Inflammatory macrophage (primary cell): ENCODE measurements at places on chromosomes 2 and 18.

DNA sequence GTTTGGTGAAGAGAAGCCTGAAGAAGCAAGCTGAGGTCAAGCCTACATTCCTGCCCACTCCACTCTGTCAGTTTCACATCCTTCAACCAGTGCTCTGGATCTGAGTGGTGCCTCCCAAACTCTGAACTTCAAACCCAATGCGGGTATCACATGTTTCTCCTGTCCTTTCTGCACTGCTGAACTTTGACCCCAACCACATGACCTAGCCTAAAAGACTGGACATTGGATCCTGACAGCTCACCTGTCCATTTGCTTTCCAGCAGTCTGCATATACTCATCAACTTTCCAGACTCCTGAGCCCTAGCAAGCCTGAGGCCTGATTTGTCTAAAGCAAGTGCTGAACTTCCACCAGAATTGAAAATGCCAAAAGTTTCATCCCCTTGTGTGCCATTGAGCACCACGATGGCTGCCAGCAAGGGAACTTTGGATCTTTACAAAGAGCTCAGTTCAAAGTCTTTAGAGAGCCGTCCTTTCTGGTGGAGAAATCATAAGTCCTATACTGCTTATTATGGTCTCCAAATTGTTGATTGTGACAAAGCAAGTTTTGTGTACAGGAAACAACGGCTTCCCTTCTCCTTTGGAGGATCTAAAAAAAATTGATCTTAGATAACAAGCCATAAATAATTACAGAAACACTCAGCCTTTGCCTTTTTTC, 37.6 kb upstream of the ITGA6 start:
- no peak for DNase-seq

DNA sequence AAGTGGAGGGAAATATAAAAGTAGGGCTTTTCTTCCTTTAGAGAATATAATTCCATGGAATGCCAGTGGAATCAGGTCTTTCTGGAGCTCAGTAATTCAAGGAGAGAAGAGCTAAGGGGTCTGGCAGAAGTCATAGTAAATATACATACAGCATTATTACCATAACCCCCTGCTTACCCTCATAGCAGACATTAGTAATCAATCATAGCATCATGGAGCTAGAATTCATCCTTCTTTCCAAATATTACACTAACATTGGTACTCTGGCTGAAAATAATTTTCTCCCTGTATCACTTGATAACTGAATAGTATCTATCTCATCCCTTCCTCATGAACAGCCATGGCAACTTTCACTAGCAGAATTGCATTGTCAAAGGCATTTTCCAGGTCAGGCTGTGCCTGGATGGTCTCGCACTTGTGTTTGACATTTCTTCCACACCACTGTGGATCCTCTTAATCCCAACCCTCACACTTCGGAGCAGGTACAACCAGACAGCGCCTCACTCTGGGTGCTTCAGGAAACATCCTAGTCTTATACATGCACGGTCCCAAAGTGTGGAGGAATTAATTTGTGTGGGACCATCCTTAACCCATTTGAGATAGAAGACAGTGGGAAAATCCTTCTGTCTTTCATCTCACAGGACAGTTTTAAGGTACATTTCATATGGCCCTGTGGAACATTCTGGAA, 84.2 kb upstream of the SEC11C start:
- no peak for DNase-seq

GRCh38 chr2:63993871-63994270, 25.4 kb downstream of the VPS54 start:
- no peak for DNase-seq

DNA sequence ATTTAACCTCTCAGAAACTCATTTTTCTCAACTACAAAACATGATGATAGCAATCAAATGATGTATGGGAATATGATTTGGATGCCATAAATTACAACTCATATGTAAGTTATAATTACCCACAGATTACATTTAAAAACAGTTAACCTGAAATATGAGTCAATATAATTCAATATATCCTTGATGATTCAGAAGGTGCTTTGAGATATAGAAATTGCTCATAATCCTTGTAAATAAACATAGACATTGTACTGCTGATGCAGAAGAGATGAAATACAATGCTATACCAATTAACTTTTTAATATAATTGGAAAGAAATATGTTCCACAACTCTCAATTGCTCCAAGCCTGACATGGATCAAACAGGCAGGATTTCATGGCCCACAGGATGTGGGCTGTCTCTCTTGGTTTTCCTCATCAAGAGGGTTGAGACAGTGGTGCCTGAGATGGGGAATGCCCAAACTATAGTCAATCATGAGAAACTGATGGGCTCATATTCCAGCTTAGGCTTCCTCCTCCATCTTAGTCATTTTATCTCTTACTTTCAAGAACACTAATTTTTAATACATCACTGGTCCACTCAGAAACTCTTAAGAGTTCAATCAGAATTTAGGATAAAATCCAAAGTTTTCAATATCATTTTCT, 49.4 kb downstream of the NCKAP5 start:
- no peak for DNase-seq

- DNase-seq, result no peak
Observed at GRCh38 chr2:241108271-241109209, 6.5 kb upstream of the MTERF4 start.

DNA sequence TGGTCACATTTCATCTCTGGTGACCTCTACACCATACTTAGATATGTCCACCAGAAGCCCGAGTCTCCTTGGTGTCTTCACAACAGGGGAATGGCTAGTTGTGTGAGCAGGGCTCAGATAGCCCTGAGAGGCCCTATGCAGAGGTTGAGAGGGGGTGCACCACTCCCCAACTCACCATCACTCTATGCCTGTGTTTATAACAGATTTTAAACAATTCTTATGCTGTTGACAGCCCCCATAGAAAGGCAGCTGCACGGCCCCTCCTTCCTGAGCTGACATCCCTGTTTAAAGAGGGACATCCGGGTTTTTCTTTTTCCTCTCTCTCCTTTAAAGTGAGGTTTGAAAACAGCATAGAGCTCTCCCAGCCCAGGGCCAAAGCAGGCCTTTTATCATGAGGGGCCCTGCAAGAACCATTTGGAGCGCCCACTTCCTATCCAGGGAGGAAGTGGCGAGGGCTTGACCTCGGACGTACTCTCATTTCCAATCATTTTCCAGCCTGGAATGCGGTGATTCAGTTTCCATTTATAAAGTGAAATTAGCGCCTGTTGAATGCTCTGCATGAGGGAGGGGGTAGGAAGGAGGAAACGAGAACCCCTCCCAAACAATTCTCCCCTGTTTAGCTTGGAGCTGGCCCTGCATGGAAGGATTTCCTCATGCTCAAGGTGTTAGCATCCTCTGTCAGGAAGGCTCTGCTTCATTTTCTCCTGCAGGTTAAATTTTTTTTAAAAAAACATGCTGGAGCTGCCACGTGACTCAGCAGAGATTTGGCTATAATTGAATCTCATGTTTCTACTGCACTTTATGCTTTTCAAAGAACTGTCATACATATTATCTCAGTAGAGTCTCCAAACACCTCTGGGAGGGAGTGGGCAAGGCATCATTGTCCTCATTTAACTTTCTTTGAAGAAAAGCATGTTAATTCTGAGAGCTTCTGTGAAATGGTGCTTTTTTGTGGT, 117.5 kb downstream of the DDX1 start:
- DNase-seq, result no peak

GRCh38 chr2:26692279-26692896, at the start of gene KCNK3:
Gene KCNK3, plus strand, starts transcription at chr2:26692722. Its CDS starts 154 bp downstream, at chr2:26692876.
- peak; percentile 5 for DNase-seq

GRCh38 chr18:51654488-51655326, 457.2 kb upstream of the MEX3C start:
- no peak for DNase-seq

DNA sequence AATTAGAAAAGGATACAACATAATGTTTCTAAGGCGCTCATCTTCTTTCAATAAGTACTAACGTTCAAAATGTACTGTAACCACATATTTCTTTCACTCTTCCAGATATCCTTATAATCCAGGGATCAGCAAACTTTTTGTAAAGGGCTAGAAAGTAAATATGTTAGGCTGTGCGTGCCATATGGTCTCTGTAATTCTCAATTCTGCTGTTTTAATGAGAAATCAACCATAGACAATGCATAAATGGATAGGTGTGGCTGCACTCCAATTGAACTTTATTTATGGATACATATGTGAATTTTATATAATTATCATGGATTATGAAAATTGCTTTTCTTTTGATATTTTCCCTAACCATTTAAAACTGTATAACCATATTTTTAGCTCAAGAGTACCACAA, 459.4 kb downstream of the EPHA4 start:
- no peak for DNase-seq

DNA sequence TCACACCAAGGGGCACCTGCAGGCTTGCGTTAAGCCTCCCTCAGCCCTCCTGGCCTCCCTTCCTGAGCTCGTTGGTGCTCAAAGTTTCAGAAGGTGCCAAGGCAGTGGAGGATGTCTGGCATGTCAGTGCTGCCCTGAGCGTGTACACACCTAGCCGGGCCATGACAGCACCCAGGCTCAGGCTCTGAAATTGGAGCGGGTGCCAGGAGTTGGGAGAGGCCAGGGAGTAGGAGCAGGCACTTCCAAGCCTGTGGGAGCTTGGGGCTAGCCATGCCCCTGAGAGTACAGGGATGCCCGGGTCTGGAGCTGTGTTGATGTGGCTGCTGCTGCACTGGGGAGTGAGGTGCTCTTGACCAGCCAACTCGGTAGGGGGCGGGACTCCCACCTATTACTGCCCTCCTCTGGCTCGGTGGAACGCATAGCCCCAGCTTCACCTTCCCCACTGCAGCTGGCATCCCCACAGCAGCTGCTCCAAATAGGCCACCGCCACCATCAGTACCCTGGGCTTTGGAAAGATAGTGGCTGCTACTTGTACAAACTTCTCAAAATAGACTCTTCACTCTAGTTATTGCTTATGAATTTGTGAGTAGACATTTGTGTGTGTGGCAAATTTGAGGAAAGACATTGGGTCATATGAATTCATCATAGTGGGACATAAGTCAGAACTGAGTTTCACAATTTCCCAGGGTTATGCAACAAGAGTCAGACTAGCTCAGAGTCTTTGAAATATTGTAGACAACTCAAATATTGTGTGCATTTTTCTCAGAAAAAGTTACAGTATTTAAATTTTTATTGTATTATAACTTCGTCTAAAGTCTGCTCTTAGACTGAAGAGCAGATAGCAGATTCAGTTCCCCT, 6.8 kb upstream of the PCARE start:
- peak; percentile 98 for DNase-seq

DNA sequence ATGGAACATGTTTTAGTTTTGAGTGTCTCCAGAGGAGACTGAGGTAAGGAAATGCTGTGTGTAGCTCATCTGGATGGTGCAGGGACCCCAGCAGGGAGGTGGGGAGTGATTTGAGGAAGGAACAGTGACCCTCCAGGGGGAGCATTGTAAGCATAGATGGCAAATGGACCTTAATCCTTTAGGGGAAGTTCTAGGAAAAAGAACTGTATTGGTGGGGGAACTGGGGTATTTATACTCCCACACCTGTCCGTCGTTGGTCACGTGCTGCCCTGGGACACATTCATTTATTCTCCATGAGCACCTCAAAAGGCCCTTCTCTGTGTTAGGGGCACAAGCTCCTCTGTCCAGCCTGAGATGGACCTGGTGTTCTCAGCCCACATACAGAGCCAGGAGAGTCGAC, 233.9 kb upstream of the HDAC4 start:
- DNase-seq, result no peak

DNA sequence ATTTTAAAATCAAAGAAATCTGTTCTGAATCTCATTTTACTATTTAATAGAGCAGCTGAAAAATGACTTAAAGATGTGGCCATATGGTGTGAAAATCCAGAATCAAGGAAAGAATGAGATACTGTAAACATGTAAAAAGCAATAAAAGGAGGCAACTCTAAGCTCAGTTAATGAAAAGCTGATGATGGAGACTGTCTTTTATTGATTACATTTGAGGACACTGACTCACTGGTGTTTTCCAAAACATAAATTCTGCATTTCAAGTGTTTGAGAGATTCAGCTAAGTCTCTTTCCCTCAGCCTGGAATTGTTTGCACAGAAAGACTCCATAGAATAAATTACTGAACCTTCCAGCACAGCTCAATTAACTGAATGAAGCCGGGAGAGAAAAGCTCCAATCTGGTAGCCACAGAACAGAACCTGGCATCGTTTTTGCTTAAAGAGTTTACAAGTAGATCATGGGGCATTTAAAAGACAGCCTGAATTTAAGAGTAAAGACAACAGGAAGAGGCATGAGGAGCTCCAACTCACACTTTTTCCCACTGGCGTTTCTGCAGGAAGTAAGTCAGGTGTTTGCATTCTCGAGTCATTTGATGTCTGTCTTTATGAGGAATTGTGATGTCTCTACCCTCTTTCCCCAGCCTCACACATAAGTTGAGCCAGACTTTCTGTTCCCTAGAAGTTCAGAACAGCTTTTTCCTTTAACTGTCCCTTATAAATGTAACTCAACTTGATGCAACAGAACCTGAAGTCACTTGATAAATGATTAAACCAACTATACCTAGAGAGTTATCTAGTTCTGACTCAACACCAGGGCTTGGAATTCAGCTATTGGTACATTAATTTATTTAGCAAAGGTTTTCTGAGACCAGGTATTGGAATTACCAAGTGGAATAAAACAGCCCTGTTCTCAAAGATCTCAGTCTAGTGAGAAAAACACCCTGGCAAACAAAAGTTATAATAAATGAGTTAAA, 53.3 kb downstream of the FTCDNL1 start:
- DNase-seq, result no peak

GRCh38 chr2:33064349-33064801, 117.6 kb downstream of the LTBP1 start:
- no peak for DNase-seq

DNA sequence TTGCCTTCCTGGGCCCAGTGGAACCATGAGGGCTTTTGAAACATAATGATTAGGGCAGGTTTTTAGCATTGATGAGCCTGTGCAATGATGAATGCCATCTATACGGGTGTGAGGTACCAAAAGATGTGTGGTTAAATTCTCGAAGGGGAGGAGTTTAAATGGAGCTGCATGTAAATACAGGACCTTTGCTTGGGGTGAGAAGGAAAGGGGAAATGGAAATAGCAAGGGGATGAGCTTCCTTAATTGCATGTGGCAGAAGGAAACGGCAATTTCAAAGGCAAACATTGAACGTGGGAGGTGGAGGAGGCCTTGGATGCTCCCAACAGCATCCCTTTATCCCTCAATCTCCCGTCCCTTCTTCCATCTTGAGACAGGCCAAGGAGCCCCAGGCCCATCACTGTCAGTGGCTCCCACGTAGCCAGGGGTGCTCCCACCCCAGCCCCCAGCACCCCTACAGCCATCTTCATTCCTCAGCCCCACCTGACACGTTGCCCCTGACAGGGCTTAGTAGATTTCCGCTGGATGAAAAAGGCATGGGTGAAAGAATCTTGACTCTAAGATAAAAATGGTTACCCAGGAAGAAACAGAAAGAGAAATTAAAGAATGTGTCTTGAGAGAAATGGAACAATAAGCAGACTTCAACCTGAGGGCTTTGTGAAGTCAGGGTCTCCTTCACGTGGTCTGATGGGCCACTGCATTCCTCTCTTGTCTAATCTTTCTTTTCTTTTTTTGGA, 32.5 kb downstream of the INPP5D start:
- DNase-seq, result peak; percentile 79

DNA sequence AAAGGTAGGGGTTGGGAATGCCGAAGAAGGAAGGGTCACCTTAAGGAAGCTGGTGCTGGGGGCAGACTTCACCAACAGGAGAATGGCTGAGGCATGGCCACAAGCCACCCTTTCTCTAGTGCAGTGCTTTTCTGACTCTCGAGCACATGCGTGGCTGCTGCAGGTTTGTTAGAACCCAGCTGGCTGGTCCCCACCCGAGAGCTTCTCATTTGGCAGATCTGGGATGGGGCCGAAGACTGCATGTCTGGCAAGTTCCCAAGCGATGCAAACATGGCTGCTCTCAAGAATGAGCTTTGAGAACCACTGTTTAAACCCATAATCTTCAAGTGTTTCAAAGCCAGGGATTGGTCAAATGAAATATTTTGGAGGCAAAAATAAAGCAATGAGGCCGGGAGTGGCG, 63.2 kb downstream of the LONRF2 start:
- DNase-seq, result no peak

GRCh38 chr2:73877071-73877802, 15.6 kb upstream of the ACTG2 start:
- DNase-seq, result peak; percentile 72
